ENCODE measurements at places on chromosomes 12 and 14.

DNA sequence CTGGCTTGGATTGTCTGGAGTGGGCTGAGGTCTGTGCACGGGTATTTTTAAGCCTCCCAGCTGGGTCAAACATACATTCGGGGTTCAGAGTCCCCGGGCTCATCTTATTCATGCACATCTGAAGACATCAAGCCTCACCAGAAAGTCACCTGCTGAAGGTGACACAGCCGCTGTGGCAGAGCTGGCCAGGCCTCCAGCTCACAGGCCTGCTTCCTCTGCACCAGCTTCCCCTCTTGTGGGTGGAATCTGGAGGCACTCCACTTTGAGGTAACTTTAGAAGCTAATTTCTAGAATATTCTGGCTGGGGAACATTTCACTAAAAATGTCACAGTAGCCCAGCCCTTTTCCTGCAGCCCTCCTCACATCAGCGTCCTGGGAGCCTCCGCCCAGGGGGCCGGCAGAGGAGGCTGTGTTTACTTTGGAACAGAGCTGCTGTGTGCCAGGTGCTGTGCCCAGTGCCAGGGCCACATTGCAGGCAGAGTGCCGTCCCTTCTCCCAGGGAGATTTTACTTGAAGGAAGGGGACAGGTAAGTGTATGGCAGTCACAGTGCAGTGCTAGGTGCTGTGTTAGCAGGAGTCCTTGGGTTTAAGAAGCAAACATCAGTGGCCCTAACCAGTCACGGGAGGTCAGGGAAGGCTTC lies 62.2 kb downstream of the TSPAN11 start:
- no peak for DNase-seq

DNA sequence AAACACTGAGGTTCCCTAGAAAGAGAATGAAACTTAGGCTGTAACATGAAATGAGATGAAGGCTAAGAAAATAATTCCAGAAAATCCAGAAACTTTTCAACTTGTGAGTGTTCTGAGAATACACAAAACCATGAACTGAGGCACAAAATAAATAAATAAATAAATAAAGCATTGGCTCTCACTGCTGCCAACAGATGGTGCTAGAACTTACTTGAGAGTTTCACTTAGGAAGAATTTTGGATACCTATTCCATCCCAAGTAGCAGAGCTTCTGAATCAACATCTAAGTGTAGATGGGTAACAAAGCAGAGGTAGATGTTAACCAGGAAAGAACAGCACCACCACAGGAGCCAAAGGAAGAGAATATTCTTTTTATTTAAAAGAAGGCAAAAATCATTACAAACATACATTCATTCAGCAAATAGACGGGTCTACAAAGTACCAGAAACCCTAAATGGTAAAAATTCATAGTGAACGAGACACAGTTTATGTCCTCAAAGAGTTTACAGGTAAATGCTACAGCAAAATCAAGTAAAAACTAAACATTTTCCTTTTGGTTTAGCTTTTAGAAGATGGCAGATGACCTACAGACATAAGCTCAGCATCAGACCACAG lies 16.7 kb downstream of the EPS8 start:
- no peak for DNase-seq

GRCh38 chr14:91238661-91239060 lies 5.8 kb downstream of the GPR68 start:
- no peak for DNase-seq

DNA sequence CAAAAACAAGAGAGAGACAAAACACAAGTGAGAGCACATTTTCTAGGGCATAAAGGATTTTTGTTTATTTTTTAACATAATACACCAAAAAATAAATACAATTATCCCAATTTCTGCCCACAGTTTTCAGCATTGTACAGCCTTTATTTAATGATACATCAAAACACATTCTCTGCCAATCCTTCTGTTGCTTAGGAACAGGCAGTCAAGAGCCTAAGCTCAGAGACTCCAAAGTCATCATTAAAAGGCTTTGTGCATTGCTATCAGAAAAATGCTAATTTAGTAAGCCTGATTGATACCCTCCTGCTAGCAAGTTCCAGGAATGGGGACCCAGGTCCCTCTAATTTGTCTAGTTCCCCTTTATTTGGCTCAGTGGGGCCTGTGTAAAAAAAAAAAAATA lies 536.5 kb downstream of the RPS29 start:
- DNase-seq: no peak

Data from KG1 (cell line).